Choroid plexus epithelial cell (primary cell): ENCODE measurements at places on chromosomes 13 and 19.

DNA sequence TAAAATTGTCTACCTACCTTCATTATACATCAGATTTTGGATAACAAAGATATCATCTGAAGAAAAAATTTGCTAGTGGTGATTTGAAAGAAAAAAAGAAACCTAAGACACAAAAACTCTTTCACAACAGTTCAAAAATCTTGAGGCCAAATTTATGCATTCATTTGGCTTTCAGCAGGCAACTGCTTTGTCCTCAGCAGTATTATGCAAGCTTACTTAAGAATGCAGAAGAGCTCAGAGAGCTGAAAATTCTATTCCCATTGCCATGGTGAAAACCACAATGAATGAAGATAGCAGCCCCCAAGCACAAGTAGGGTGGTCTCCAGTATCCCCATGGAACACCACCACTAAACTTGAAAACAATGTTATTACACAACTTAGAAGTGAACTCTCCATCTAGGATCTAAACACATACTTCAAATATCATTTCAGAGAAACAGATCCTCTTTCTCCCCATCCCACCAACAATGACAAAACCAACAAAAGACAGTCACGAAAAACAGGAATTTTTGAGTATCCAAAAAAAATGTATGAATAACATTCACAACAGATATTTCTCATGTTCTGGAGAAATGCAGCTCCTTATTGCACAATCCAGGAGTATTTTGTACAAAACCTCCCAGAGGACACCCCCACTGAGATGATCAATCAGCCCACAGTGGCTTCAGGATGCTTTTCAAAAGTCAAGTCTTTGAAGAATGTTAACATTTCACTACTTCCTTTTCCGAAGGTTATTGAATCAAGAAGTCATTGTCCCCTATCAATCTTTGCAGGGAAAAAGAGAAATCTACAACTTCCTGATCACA lies 192.7 kb downstream of the LHFPL6 start:
- DNase-seq = peak; percentile 93

DNA sequence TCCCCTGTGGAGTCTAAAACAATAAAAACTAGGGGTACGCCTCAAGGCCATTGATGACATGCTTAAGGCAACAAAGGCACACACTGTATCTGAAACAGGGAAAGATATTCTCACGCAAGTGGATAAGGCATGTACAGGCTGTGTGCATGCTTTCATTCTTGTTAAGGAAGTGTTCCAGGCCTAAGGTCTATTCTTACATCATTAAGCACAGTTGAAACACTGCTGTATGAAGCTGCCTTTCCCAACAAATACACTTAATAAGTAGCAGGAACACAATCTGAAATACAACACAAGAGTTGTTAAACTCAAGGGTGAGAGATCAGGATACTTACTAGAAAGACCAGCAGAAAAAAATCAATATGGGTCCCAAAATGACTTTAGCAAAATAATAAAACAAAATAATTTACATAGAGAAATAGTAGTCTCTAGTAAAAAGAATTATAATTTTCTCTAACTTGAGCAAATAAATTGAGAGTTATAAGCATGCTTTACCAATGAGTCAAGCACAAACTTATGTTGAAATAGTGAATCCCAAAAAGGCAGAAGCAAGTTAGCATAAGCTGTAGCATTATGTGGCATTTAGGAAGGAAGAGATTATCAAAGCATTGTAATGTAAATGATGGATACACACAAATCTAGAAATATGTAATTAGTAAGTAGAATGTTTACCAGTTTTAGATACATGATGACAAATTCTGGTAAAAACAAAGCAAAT lies 796.9 kb downstream of the SLITRK1 start:
- DNase-seq = peak; percentile 74

DNA sequence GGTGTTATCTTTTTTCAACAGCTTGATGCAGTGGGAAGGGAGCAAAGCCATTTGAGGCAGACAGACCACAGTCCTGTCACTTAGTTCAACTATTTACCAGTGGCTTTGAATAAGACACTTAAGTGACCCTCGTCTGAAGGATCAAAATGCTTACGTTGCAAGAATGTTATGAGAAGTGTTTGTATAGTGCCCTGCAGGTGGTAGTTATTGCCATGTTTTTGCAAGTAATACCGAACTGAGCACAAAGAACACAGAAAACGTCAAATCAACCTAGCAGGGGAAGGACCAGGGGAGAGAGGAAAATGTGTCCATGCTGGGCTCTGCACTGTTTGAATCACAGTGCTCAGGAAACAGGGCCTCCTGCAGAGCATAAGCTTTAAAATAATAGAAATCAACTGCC lies 2.8 kb downstream of the SOHLH2 start:
- DNase-seq = peak; percentile 77

DNA sequence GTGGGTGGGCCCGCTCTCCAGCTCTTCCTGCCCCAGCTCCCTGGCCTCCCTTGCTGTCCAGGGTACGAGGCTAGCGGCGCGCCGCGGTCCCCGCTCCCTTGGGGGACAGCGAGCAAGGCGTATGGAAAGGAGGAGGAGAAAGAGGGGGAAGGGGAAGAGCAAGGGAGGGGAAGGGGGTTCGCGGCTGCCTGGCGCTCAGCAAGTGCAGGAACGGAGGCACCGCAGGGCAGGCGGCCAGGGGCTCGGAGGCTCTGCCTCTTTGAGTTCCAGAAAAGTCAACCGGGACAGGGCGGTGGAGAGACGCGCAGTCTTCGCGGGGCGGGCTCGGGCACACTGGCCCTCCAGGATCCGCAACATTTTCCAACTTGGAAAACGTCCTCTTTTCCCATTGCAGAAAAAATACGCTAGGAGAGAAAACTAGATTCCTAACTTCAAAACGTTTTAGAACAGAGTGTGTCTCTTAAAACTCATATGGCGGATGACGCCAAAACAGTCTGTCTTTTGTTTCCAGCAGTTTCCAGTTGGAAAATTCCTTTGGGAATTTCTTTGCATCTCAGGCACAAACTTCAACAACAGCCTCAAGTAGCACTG lies 23.1 kb upstream of the TNFRSF19 start:
- peak; percentile 16 for DNase-seq

DNA sequence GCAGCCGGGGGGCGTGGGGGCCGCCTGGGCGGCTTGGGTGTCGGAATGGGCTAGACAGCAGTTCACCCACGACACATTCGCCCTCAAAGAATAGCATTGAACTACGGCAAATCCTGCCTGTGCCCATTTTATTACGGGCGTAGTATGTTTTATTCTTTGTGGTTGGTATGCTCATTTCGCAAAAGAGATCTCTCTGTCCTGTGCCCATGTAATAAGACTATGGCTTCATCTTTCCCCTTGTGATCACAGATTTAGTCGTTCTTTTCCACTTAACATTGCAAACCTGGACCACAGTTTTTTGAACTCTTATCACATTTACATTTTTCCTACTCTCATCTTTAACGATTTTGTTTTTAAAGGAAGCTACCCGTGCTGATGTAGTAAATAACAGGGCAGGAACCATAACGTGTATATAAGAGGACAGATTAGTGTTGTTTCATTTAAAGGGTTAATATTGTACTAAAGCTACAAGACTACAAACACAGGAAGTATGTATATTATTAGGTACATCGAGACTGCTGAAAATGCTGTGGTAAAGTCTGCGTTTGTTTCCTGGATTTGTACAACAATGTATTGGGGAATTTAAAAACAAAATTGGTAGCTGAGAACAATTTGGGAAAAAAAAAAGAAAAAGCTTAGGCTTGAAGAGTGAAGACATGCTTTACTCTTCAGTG lies 3.2 kb upstream of the MYCBP2 start:
- DNase-seq = peak; percentile 42

GRCh38 chr19:31329819-31330218 lies 19.4 kb downstream of the TSHZ3 start:
- no peak for DNase-seq

- no peak for DNase-seq
Measured at GRCh38 chr19:43749898-43750297, 4.9 kb downstream of the SMG9 start.

DNA sequence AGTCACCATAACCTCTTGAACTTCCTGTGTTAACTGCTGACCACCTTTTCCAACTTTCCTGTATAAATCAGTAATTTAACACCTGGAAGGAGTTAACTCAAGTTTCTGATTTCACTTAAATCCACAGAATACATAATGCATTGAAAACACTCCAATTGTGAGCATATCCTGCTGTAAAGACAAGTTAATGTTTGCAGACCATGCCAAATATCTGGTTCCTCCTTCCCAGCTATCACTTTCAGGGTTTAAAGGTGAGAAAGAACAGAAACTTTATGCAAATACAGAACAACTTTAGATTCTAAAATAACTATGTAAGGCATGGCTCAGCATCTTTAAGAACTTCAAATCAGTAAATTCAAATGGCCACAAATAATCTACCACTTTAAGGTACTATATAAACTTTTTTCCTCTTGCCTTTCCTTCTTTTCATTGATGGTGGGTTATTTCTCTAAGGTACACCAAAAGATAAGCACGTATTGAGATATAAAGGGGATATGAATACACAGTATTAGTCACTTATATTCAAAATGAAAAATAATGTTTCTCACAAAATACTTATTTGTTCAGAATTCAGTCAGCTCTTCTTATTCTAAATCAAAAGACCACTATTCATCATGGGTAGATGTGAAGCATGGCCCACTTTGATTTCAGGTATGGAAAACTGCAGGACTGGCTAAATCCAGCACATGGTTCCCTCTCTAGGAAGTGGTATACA lies 6.6 kb upstream of the TPTE2 start:
- DNase-seq = no peak

GRCh38 chr19:45885556-45886426 lies at the start of gene IRF2BP1:
Gene IRF2BP1 (minus strand): TSS chr19:45886141. CDS start chr19:45885774, 367 bp downstream.
- peak; percentile 95 for DNase-seq

DNA sequence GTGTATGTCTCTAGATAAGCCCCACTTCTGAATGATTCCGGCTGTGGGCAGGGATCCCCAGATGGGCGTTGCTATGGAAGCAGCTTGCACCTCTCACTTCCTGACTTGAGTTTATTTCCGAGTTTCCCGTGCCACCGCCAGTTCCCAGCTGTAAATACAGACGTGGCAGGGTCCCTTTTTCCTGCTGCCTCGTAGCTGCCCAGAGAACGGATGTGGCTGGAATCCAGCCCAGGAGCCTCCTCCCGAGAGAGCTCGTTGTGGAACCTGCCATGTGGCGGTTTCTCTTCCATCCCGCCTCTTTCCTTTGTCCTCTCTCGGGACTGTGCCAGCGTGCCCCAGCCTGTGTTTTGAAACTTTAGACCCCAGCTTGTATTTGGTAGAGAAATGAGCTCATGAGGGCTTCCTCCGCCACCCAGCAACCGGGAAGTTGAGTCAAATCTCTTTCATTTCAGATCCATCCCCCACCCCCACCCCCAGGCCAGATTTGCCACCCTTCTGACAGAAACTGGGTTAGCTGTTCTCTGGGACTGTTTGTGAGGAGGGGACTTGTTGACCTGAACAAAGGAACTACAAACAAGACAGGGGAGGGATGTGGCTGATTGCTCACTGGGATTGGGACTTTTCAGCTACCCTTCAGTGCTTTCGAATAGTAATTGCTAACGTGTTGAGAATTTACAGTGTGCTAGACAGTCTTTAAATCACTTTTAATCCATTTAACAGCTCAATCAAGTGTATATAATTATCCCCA lies 96.6 kb downstream of the SIPA1L3 start:
- DNase-seq = peak; percentile 66

DNA sequence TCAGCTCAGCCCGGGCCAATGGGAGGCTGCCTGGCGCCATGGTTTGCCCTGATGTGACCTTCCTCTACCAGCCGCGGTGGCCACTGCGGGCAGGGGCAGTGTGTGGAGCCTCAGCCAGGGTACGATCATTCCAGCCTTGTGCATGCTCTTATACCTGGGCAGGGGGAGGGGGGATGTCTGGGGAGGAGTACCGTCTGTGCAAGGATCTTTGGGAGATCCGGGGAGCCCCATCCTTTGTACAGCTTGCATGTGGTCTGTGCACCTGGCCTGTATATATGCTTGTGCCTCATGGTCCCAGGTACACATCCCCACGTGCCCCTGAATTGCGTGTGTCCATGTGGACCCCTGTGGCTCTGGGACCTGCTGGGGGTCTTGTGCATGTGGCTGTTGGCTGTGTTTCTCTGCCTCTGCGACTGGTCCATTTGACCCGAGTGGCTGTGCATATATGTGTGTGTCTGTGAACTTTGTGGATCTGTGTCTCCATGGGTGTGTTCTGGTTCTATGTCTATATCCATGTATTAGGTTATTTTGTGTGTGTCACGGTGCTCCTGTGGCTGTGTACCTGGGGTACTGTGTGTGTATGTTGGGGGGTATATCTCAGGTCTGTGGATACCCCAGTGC lies 12.8 kb upstream of the NANOS3 start:
- DNase-seq = no peak

GRCh38 chr13:31859571-31859970 lies 120.2 kb downstream of the RXFP2 start:
- no peak for DNase-seq

- no peak for DNase-seq
Measured at GRCh38 chr13:90107661-90108060, 1239.8 kb upstream of the MIR17HG start.

- peak; percentile 31 for DNase-seq
Measured at GRCh38 chr13:83048419-83048818, 833.9 kb downstream of the SLITRK1 start.

- DNase-seq = no peak
Measured at GRCh38 chr13:108368250-108368905, 98.9 kb downstream of the TNFSF13B start.

DNA sequence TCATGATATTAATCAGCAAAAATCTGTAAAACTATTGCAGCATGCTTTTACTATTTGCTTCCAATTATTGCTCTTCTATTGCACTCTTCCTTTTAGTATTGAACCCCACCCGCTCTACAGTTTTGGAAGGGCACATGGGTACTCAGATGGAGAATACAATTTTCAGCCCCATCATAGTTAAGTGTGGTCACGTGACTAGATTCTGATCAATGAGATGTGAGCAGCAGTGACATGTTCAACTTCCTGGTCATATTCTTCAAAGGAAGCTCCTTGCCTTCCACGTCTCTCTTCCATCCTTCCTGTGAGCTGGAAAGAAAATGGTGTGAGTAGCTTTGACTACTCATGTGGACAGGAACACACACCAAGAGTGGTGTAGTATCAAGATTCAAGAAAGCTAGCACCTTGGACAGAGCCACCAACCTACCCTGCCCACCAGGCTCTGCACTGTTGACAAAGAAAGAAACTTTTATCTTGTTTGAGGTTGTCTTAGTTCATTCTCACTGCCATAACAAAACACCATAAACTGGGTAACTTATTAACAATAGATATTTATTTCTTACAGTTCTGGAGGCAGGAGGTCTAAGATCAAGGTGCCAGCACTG lies 3.8 kb upstream of the FGF14 start:
- DNase-seq = peak; percentile 49

DNA sequence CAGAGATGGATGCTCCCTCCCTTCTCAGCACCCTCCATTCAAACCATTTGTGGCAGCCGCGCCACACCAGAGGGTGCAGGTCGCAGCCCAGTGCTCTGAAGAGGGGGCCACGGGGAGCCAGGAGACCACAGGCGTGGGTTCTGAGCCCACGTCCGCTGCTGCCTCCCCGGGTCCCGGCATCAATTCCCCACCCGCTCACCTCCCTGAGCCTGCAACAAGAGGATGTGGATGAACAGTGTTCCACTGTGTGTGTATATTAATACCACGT lies 120.1 kb upstream of the VSTM2B start:
- no peak for DNase-seq

DNA sequence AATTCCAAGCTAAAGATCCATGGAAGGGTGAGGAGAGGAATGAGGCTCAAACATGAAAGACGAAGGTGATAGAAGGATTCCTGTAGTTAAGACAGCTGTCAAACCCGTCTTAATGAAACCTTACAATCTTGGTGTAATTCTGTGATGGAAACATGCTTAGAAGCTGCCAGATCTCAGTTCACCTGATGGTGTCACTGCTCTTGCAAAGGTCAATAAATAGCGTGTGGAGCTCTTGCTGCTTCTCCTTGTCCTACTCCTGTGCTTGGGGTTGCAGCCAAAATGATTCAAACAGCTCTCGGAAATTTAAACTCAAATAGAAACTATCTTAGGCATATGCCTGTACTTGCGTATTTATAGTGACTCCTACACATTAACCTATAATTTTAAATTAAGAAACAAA lies 1705.0 kb downstream of the OLFM4 start:
- no peak for DNase-seq
